ENCODE measurements at places on chromosomes 1 and 21.

- no peak for DNase-seq
Measured at GRCh38 chr1:110200666-110201065, 9.4 kb upstream of the KCNC4 start.

DNA sequence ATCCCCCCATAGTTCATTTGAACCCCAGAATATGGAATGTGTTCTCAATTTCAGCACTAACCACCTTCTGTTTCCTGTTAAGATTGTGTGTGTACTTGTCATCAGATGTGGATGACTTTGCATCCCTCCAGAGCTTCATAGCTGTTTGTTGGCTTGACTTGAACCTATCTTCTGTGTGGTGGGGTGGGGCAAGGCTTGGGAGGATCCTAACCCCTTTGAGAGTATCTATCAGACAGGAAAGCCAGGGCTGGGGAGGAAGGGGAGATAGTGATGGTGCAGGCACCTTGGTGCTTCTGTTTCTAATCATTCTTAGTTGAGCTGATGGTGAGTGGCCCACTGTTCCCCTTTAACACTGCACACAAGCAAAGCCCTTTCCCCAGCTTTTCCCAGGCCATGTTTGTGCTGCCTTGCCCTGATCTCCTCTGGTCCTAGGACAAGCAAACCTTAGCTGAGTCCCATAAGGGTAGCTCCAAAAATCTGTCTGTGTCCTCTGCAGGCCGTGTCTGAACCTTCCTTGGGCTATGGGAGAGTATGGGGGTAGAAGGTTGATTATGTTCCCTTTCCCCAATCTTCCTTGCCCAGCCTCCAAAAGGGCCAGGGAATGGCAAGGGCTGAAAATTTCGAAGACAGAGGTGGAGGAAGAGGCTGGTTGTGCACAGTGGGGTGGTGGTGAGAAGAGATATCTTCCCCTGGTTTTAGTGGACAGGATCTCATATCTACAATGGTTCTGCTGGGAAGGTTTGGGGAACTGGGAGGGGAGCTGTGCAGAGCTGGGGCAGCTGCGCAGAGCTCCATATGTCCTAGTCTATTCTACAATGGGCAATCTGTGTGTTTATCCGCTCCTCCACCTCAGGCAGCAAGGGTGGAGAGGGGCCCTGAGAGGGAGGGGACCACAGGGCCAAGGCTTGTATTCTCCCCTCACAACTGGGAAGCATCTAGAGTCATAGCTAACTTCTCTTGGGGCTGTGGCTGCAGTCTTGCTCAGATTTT is 1.4 kb downstream of the NHLH1 start:
- DNase-seq = no peak

DNA sequence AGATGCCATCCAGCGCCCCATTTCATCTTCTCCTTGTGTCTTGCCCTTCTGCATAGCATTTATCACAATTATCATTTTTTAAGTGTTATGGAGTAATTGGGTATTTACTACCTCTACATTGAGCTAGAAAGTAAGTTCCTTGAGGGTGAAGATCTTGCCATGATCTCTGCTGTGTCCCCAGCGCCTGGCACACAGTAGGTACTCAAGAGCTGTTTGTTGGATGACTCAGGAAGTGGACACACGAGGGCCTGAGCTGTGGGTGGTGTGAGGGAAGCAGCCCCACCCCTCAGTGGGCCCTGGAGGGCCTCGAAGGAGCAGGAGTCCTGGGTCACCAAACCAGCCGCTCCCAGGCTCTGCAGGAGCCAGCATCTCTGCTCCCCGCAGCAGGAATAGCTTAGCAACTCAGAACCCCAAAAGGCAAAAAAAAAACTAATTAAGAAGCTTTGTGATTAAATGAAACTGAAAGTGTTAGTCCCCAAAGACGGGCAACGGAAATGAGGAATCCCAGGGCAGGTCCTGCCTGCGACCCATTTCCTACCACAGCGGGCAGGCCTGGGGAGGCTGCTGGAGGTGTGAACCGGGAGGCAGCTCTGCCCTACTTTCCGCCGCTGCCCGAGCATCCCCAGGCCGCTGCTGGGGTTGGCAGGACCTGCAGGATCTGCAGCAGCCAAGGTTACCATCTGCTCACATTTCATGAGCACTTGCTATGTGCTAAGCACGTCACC is 87.7 kb downstream of the LACTBL1 start:
- DNase-seq = no peak

GRCh38 chr21:35232545-35233176 is 183.6 kb upstream of the RUNX1 start:
- no peak for DNase-seq

DNA sequence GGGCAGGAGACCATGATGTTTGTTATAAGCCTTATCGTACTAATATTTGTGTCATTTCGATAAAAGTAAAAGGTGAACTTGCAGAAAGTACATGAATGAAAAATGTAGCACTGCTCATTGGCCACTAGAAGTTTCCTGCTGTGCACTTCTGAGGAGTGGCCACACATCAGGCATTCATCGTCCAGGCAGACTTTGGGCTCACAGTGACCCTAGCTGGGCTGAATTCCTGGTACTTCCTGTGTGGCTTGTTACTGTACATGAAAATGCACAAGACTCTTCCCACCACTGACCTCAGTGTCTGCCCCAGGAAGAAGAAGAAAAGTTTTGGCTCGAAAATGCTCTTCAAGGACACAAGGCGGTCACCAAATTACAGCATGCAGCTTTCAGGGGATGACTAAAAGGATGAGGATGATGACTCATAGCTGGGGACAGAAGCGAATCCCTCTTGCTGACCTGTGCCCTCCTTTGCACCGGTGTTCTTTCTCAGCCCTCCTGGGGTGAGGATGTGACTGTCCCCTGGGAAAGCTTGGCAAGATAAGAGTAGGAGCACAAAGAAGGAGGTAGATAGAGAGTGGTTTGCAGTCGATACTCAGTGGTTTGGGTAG is 252.4 kb upstream of the KAZN start:
- DNase-seq = no peak

DNA sequence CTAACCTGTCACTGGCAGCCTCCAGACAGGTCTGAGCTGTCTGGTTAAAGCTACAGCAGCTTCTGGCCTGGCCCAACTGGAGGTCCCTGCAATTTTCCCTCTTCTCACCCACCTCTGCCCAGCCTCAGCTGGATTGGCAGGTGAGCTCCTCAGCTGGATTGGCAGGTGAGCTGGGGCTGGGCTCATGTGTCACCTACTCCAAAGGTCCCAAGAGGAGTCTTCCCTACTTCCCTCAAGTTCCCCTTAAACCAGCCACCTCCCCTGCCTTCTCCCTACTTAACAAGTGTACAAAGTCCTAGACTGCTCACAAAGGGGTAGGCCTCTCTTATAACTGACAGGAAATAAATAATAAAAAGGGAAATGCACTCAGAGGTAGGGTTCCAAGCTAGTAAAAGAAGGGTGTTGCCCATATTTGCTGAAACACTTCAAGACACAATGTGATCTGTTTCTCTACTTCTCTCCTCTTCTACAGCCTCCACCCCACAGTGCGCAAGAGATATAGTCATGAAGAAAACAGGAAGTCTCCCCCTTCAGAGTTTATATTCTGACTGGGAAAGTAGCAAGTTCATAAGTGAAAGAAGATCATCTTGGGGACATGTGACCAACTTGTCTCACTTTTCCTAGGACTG is at the start of gene GPA33:
GPA33 (minus strand) TSS at position 64 of the 629 bp plus-strand sequence. CDS start 90 bp downstream, outside the sequence.
- no peak for DNase-seq

DNA sequence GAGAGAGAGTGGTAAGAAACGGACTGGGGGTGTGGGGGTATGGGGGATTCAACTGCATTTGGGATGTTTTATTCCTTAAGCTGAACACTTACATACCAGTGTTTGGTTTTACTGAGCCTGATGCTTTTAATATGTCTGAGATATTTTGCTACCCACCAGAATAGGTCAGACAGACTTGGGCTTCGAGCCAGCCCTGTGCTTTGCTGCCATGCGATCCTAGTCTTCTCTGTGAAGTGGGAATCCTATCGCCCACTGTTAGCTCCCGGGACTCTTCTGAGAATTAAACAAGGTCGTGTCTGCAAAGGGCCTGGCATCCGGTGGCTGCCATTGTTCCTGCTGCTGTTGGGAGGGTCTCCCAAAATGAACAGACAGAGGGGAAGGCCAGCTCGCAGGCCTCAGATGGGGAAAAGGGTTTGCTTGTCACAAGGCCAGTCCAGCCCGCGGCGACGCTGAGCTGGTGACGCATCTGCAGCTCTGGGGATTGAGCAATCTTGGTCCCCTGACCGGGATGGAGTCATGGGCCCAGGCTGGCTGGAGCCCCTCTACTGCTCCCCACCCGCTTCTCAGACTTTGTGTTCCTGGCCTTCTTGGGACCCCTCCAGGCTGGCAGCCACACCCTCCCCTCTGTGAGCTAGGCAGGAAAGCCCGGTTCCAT is 26.9 kb upstream of the ECE1 start:
- DNase-seq = no peak

DNA sequence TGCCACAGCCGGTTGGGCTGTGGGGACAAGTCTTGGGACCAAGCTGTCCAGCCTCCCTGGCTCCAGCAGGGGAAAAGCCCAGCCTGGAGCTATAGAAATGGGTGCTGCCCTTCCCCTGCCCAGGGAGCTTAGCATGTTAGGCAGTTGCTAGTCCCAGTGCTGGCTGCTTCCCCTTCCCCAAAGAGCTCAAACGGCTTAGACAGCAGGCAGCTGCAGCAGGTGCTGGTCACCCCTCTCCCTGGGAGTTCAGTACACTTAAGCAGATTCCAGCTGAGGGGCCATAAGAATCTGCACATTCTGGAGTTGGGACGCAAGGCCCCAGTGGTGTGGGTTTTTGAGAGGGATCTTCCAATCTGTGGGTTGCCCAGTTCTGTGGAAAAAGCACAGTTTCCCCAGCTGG is 11.1 kb upstream of the REG4 start:
- no peak for DNase-seq

DNA sequence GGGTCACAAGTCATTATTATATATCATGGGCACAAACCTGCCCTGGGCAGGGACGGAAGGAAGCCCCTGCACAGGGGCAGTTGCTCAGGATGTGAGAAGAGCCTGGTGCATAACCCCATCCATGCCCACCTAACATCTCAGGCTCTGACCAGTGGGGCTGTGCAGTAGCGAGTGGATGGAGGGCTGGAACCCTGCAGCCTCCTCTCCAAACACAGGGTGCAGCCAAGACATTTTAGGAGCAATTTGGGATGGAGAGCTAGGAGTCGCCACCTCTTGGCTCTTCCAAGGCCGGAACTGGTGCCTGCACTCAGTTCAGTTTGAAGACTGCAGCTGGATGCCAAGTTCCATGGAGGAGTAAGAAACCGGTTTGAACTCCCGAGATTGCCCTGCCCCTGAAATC is 2.8 kb downstream of the MX1 start:
- no peak for DNase-seq

DNA sequence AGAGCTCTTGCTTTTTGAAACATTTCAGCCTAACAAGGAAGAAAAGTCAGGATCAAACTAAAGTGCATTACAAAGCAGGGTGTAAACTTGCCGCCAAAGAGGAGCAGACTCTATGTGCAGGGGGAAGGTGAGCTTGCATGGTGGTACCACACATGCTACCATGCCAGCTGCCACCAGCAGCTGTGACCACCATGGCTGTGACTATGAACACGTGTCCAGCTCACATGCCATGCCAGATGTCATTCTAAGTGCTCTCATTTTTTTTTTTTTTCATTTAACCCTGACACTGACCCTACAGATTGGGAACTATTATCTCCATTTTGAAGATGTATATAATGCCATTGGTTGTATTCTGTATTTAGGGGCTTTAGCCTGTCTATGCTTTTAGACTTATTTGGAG is 79.0 kb downstream of the PCP4 start:
- DNase-seq = no peak

DNA sequence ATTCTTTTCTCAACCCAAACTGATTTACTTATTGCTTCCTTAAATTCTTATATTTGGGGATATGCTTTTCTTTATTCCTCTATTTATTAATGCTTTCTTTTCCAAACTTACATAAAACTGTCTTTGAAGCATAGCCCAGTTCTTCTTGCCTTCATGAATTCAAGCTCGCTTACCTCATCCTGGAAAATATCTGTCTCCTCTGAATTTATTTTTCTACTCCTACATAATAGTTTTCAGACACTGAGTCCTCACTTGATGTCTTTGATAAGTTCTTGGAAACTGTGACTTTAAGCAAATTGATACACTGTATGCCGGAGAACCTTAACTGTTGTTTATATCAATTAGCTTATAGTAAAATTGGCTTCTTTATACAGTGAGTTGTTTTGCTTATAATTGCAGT is 93.8 kb downstream of the ZFYVE9 start:
- no peak for DNase-seq

GRCh38 chr1:24878045-24878444 is 52.0 kb downstream of the RUNX3 start:
- no peak for DNase-seq

- DNase-seq = no peak
Measured at GRCh38 chr1:175043824-175044223, 20.6 kb upstream of the MRPS14 start.

GRCh38 chr1:176783309-176783708 is 320.3 kb downstream of the PAPPA2 start:
- DNase-seq = no peak

DNA sequence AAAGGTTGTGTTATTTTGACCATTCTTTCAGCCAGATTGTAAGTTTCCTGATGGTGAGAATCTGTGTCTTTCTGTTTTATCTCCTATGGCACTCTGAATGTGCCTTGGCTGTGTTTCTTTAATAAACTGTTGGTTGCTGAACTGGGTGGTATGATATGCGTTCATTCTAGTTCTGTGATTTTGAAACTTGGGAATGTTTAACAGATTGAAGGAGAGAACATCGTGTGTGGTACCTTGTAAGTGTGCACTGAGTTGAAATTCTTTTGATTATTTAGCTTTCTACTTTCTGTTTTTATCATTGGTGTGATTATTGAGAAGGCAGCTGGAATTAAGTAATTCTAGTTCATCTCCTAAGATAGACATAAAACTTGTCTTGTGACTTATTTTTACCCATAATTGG is 4.6 kb downstream of the BACH1 start:
- no peak for DNase-seq

DNA sequence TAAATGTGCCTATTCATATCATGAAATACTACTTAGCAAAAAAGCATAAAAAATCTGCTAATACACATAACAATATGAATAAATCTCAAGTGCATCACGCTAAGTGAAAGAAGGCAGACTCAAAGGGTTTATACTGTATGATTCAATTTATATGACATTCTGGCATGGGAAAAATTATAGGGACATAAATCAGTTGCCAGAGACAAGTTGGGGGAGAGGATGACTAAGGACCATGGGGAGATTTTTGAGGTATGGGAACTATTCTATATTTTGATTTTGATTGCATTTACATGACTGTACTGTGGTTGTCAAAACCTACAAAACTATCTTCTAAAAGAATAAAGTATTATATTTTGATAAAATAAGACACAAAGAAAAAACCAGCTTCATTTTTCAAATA is 650.3 kb upstream of the NR5A2 start:
- no peak for DNase-seq

GRCh38 chr1:201228011-201228983 is 37.7 kb downstream of the IGFN1 start:
- DNase-seq = no peak
